Stimulated activated CD8-positive, alpha-beta memory T cell treated with anti-CD3 and anti-CD28 coated beads, Interleukin-12 subunit alpha, Interleukin-12 subunit beta, amount 100 ng/mL, for 1 hour (primary cell): ENCODE measurements at places on chromosomes 11 and 22.

DNA sequence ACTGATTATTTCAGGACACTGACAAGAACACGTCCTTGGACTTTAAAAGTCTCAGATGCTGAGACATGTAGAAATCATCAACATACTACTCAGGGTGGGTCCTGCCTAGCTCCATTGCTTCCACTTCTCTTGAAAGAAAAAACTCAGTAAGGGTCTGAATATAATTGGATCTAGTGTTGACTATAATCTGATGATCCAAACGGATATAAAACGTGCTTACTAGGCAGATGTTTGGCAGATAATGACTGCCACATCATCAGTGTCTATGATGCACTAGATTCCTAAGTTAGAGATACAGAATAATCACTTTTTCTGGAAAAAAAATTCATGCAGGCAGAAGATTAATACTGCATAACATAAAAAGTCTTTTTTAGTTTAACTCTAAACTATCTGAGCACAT, 21.6 kb downstream of the GUCY1A2 start:
- no peak for DNase-seq

DNA sequence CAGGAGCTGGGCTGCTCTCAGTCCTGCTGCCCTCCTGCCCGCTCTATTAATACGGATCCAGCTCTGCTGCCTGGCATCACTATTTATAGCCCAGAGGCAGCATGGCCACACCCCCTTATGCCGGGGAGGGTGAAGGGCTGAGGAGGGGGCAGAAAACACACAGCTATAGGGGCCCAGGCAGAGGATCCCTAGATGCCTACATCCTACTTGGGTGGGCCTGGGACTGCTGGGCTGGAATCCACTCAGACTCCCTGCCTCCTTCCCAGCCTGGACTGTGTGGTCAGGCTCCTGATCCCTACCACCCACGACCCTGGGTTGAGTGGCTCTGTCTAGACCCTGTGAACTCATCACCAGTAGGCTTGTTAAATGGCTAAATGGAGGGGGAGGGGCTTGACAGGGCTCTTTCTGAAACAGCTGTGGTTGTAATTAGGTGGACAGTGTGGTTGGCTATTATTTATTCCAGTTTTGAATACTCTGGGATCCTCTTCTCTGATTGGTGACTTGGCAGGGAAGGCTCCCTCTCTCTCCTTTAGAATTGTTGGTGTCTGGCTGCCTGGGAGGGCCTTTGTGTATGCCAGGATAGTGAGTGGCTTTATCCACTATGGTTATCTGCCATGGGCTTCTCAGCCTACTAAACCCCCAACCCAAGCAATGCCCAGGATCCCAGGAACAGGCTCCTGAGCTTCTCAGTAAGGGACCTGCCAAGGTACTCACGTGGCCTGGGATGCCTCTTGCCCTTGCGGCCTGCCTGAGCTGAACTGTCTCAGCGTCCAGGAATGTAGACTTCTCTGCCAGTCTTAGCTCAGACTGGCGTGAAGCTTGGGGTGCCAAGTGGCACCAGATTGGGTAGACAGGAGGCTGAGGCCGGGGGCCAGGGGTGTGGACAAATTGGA, 15.2 kb downstream of the PHLDB1 start:
- no peak for DNase-seq

DNA sequence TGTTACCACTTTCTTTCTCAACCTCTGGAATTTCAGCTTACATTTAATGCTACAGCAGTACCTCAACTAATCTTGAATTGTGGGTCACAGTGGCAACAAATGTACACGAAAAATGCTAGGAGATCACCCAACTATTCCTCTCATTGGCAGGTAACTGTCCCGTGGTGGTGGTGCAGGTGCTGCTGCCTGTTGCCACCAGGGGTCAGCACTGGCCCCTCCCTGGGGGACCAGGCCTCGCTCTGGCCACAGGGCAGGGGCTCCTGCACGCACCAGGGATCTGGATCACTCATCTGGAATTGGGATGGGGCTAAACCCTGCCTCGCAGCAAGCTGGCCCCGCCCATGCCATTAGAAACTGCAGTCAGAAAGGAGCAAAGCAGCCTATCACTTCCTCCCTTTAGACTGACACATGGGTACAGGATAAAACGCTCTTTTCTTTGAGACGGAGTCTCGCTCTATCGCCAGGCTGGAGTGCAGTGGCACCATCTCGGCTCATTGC, 6.9 kb upstream of the POLDIP3 start:
- DNase-seq, result no peak

DNA sequence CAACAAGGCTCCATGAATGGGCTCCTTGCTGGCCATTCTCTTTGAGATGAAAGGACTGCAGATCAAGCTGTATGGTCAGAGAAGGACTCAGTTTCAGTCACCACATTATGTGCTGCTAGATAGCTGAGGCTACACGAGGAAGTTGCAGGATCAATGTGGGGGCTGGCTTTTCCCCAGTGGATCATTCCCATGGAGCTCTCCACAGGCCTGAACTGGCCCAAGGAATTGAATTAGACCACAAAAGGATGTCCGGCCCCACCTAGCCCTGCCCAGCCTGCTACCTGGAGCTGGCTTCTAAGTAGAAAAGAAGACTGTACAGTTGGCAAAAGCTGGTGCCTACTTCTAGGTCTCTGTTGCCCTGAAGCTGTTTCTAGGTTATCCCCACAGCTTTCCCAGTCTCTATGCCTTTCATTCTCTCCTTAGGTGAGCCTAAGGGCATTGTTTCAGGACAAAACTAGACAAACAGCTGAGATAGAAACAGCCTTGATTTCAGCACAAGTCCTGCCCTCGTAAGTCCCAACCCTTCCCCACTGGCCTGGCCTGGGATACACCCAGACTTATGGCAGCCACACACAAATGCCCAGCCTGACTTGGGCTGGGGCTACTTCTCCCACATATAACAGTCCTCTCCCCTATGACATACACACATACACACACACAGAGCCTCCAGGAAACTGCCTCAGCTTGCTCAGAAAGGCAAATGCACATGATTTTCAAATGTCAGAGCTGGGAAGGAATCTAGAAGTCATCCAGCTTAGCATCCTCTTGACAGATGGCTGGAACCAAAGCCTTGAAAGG, 129.1 kb upstream of the NCAM1 start:
- no peak for DNase-seq

DNA sequence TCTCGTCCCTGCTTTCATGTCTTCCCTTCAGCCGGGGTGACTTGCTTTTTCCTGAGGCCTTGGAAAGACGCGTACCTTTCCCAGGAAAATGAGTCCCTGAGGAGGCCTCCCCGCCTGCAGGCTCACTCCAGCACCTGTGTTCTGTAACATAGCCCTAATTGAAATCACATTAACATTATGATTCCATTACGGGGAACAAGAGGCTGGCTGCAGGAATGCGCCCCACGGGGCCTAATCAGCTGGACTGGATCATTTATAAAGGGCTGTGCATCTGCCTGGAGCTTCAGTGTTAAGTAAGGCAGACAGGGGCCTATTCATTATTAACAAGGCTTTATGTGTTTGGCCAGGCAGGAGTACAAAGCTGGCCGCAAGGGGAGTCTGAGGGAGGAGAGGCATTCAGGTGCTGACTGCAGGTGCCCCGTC, 41.9 kb upstream of the TSPAN18 start:
- no peak for DNase-seq

DNA sequence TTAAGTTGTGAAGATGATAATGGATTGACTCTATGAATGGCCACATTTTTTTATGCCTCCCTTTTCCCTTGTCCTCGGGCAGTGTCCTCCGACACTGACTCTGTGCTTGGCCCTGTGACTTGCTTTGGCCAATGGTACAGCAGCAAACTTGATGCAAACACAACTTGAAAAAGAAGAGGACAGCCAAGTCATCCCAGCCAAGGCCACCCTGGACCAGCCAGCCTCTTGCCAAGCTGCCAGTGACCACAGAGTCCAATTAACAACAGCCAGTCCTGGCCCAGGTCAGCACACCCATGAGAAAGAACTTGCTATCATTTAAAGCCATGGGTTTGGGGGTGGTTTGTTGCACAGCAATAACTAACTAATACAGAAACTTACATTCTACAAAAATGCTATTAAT, 63.4 kb upstream of the SLC35C1 start:
- DNase-seq, result no peak

DNA sequence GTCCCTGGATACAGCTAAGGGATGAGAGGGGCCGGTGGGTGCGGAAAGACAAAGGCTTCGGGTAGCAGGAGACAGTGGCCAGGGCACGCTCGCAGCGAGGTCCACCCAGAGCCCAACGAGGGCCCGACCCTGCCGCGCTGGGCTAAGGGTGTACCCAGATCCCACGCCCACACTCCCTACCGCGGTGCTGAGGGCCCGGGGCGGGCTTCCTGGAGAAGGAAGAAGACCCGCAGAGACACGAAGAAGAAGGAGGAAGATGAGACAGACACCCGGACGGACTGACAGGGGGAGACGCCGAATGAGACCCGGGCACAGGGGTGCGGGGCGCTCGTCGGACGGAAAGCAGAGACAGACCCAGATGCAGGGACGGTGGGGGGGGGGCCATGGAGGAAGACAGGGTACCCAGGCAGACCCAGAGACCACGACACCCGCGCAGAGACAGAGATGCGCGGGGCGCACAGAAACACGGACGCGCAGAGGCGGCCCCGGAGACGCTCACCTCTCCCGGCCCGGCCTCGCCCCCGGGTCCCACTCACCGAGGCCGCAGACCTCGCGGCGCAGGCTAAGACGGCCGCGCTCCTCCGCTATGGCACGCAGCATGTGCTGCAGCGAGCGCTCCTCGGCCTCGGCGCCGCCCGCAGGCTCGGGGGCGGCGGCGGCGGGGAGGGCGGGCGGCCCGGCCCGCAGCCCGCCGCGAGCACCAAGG, 437 bp downstream of the KIAA0930 start:
- no peak for DNase-seq

- DNase-seq, result no peak
These were observed 7.4 kb downstream of the CBX6 start for GRCh38 chr22:38864361-38865191.

DNA sequence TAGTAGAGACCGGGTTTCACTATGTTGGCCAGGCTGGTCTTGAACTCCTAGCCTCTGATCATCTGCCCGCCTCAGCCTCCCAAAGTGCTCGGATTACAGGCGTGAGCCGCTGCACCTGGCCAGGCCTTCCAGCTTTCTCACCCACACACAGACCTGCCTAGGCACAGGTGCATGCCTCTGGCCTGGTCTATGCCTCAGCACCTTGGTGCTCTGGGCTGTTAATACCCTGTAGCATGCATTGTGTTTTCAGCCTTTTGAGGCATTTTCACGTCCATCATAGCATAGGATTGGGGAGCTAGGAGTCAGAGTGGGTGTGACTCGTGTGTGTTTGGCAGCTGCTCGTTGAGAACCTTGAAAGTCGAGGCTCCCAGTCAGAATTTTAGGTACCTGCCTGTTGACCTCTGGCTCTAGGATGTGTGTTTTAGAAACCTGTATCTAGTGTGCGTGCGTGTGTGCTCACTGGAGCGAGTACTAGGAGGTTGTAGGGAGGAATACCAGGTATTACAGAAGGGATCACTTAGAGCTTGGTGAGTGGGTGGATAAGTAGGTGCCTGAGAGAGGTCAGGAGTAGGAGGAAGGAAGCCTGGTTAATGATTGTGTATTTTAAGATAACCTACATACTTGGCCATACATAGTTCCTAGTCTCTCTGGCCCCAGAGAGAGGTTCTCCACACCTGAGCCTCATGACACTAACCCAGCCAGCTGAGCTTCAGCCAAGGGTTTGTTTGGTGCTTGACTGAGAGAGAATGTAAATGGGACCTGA, 20.0 kb downstream of the CRKL start:
- no peak for DNase-seq

DNA sequence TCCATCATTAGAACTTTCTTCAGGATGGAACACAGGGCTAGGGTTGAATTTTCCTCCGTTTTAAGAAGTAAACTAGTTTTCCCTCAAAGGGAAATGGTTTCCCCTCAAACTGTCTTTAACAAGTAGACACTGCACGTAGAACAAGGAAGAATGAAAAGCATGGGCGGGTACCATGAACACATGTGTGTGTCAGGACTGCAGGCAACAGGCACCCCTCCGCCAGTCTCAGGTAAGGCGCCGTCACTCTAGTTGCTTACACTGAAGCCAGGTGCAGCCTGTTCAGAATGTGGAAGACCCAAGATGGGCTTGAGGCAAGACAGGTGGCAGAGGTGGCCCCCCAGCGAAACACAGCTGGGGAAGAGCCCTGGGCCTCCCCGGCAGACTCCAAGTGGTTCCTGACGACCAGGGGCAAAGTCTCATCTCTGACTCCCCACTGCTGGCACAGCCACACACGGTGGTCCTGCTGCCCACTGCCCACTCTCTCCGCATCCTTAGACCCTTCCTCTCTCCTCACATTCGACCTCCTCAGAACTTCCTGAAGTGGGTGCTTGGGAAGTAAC, 25.4 kb upstream of the MOB2 start:
- no peak for DNase-seq

- DNase-seq, result no peak
These were observed 6.6 kb downstream of the CERK start for GRCh38 chr22:46731246-46732040.

- no peak for DNase-seq
These were observed 44.8 kb downstream of the SLN start for GRCh38 chr11:107666911-107667613.

DNA sequence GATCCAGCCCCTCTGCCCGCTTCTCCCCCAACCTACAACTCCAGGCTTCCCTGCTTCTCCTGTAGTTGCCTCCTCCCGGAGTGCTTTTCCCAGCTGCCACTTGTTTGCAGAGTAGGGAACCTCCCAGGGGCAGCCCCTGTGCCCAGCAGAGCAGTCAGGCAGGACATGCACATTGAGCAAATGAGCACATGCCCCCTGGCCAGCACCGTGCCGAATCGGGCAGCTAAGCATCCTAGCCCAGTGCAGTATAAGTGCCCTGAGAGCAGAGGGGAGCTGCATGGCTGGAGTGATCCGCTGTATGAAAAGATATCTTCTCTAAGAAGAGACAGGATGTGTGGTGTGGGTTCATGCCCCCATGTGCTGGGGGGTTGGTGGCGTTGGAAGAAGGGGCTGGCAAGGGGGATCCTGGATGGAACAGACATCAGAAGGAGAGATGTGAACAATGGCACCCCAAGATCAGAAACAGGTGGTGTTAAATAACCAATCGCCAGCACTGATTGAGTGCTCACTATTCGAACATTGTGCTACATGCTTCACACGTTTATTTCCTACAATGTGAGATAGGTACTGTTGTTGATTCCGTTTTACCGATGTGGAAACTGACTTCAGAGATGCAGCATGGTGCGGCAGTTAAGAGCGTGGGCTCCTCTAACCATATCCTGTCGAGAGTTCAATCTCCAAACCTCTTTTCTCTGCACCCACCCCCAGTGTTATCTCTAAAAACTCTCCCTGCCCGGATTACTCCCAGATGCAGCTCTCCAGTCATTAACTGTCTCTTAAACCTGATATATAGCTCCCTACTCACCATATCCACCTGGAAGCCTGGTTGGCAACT, 1.2 kb downstream of the AIP start:
- no peak for DNase-seq

DNA sequence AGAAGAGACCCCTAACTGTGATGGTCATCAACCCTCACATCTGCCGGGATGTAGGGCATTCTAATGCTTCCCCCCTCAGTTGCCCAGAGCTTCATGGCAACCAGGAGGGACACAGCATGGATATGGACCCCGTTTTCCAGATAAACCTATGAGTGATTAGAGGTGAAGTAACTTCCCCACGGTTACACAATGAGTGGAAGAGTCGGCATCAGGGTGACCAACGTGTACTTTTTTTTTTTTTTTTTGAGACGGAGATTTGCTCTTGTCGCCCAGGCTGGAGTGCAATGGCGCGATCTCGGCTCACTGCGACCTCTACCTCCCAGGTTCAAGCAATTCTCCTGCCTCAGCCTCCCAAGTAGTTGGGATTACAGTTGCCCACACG, 25.0 kb downstream of the TXN2 start:
- no peak for DNase-seq
